ENCODE measurements at places on chromosomes 2 and 18.

DNA sequence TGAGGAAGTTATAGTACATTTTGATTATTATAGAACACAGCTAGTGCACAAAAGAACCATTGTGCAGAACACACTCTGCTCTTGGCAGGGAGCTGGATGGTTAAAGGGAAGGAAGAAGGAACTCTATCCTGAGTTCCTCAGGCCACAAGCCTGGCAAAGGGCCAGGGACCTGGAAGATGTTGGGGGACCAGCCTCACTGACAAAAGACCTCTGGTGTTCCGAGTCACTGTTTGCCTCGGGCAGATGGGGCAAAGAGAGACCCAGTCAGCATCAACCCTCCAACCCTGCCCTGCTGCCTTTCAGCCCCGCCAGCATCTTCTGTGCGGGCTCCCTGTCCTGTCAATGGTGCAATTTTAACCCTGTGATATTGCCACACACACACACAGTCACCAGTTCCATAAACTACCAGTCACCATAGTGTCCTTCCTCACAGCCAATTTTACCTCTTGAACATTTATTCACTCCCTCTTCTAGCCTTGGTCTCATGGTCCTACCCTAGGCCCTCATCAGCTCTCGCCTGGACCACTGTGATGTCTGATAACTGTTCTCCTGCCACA is 21.9 kb downstream of the NEMP2 start:
- DNase-seq, result peak; percentile 40

DNA sequence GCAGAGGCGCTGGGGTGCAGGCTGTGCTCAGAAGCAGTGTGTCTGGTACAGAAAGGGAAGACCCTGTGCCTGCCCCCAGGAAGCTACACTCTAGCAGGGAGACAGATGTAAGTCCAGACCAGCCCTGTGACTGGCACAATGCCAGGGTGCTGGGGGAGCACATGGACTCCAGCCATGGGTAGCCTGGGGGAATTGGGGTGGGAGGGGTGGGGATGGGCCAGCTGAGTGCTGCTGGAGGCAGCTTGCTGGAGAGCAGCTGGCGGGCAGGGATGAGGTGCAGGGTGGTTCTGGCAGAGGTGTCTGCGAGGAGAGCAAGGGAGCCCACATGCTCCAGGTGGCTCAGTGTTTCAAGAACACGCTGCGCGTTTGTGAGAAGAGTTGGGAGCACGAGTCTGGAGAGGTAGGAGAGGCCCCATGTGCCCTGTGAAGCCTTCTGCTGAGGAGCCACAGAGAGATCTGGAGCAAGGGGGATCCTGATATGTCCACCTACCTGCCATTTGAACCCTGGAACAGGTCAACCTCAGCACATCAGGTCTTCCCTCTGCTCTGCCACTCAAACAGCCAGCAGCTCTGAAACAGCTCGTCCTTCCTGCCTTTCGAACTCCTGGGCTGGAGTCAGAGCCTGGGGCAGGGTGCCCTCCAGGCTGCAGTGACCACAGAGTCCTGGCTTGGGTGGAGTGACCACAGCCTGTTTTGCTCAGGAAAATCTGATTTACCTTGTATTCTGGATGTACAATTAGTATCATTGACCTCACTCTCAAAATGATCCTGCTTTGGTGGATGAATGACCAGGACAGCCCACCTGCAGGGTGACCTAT is 15.1 kb downstream of the ALLC start:
- no peak for DNase-seq

DNA sequence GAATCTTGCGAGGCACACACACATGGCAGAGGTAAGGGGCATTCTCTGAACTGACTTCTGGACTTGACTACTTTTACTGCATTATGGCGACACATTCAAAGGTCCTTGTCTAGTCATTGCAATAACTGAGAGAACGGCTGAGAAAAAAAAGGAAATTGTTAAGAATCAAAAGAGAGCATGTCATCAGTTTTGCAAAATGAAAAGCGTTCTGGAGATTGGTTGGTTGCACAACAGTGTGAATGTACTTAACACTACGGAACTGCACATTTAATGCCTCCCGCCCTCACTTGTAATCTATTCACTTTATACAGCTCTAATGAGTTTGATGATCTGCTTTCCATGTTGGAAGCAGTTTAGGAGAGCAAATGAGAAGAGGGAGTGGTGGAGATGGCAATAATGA is 68.5 kb upstream of the NFU1 start:
- DNase-seq, result peak; percentile 93

DNA sequence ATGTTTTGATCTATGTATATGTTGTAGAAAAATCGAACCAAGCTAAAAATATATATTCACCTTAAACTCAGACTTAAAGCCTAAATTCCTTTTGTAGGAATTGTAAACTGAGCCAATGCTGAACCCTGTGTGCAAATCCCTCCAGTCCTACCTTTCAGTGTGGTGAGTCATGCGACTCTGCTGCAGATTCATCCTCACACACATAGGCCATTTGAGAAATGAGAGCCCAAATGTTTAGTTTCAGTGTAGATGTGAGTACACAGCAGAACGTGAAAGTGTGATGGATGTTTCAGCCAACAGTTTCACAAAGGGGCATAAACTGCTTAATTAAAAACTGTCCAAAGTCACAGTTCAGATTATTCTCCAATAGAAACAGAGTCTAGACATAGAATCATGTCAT is 193.2 kb downstream of the CDH19 start:
- DNase-seq, result no peak

GRCh38 chr18:49845629-49846360 is 32.5 kb upstream of the ACAA2 start:
- DNase-seq, result no peak

DNA sequence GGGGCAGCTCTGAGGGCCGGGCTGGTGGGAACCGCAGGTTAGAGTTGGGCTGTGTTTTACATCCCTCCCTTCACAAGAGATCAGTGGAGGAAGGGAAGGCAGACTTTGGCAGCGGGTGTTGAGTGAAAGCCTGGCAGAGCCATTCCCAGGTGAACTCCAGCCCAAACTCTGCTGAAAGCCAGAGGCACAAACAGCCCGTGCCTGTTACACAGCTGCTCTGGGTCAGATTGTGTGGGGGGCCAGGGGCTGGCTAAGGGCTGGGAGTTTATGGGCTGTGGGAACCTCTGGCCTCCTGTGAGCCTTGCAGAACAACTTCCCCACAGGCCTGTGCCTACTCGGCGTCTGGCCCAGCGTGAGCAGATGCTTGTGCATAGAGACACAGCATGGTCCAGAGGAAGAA is 286.8 kb downstream of the CLIP4 start:
- no peak for DNase-seq

DNA sequence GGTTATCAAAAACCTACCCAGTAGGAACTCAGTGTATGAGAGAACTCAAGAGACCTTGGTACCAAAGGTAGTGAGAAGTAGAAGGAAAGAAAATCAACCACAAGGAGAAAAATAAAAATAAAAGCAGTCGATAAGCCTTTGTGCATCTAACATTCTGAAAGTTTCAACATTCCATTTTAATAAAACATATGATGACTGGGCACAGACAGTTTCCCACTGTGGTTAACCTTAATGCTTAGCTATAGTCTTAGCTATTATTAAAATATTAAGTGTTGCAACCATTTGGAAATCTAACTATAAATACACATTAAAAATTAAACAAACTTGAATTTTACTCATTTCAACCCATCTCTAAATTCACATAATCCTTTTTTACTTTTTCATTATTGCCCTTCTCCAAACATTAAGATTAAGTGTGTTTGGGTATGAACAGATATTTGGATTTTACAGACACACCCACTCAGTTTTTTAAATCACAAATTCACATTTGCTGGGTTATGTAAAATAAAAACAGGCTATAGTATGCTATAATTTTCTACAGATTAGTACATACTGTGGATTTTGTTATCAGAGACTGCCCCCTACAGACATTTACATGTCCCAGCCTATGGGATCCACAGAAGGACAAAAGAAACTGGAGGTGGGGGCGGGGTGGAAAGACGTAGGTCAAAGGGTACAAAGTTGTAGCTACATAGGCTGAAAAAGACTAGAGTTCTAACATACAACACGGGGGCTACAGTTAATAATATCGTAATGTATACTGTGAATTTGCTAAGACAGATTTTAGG is 32.8 kb downstream of the SRBD1 start:
- DNase-seq, result peak; percentile 71

DNA sequence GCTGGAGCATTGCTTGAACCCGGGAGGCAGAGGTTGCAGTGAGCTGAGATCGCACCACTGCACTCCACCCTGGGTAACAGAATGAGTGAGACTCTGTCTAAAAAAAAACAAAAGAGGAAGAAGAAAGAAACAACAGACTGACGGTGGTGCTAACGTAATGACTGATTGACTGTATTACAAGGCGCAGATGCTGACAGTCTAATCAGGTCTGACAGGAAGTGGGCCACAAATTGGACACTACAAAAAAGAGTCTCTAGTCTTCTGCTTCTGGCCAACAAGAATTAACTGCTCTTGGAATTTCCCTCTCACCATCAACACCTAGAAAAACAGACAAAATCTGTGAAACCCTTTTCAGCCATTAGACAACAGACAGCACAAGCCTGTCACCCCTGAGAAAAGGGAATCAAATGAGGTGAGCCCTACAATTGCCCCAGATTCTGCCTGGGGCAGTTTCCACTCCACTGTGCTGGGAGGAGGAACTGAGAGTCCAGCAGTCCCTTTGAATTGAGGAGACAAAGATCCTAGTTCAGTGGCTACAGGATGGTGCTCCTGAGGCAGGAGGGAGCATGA is 43.3 kb downstream of the SNED1 start:
- DNase-seq, result peak; percentile 4

DNA sequence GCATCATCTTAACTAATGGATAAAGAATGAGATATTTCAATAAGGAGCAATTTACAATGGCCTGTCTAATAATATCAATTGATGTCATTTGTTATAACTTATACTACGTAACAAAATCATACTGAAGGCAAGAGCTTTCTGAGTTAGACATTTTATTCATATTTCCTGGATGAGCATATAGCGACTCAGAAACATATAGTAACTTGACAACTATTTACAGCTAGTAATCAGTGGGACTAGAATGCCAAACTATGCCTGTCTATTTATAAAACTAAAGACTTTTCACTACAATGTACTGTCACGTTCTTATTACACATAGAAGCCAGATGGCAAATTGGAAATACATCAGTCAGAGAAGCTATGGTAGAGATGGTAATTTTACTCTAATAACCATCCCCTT is 766.2 kb upstream of the TMEFF2 start:
- no peak for DNase-seq

DNA sequence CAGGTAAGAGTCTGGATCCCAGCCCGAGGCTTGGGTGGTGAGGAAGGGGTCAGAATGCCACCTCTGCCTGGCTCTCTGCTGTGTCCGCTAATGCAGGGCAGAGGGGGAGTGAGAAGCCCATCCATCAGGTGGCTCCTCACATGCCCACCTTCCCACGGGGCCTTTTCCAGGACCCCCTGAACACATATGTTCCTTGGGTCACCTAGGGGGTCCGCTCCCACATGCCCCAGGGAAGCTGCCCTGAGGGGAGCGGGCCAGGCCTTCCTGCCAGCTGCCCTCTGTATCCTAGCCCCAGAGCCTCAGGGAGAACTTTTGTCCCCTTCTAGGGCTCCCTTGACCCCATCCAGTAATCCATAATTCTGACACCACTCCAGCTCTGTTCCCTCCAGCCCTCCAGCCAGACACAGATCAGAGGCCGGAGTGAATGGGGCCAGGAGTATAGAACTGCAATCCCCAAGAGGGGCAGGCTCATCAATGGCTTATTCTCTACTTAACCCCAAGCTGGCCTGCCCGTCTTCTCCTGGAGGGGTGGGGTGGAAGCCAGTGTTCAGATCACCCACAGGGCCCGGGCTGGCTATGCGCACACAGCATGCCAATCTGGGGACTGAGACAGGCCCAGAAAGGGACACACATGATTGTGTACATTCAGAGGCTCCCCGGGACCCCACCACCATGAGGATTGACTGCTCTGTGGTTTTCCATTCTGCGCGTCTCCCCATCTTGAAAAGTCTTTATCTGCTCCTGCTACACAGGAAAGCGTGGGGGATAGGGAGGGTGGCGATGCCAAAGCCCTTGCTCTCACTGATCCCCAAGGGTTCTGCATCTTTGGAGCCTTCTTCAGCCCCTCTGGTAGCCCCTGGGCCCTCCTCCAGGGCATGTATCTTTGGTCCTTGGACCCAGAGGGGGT is 1.1 kb downstream of the EMILIN1 start:
- no peak for DNase-seq

- no peak for DNase-seq
Measured at GRCh38 chr2:205051417-205051816, 506.1 kb downstream of the PARD3B start.

Data from inflammatory macrophage treated with lipopolysaccharide for 4 hours (primary cell).